ENCODE measurements at places on chromosomes 11 and 22.

DNA sequence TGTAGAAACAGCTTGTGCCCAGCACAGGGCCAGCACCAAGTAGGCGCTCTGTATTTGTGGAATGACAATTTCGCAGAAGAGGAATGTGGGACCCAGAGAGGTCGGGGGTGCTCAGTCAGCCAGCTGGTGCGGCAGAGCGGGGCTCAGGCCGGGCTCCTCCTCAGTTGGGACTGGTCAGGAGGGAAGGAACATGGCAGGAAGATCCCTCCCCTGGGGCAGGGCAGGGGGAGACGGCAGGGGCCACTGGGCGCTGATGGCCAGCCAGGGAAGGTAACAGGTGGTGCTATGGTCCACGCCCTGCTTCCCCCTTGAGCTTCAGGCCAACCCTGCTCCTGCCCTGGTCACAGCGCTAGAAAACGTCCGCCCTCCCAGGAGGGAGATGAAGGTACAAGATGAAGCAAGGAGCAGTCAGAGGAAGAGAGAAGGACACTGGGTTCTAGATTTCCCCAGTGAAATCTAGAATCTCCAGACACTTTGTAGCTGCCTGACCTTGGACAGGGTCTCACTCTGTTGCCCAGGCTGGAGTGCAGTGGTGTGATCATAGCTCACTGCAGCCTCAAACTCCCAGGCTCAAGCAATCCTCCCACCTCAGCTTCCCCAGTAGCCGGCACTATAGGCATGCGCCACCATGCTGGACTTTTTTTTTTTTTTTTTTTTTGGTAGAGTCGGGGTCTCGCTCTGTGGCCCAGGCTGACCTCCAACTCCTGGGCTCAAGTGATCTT lies 13.5 kb upstream of the SPI1 start:
- no peak for DNase-seq

- no peak for DNase-seq
Measured at GRCh38 chr11:14248580-14248981, 110.4 kb downstream of the RRAS2 start.

- DNase-seq: no peak
Measured at GRCh38 chr22:39527481-39527961, 5.0 kb downstream of the RPS19BP1 start.

DNA sequence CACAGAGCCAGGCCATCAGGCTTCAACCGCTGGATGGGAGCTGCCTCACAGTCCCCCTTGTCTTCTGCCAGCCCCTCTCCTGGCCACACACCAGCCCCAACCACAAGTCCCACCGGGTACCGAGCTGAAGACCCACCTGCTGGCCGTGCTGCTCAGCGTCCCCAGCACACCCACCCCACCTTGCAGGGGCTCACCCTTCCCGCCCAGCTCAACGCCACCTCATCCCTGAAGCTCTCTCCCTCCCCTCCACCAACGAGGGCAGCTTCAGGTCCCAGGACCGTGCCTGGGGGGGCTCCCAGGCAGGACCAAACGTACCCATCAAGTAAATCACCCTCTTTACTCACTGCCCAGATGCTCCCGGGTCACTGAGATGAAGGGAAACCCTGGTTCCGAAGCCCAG lies 141.0 kb downstream of the CRYBB2 start:
- DNase-seq: no peak

- no peak for DNase-seq
Measured at GRCh38 chr22:41846268-41846987, 13.5 kb downstream of the SREBF2 start.

DNA sequence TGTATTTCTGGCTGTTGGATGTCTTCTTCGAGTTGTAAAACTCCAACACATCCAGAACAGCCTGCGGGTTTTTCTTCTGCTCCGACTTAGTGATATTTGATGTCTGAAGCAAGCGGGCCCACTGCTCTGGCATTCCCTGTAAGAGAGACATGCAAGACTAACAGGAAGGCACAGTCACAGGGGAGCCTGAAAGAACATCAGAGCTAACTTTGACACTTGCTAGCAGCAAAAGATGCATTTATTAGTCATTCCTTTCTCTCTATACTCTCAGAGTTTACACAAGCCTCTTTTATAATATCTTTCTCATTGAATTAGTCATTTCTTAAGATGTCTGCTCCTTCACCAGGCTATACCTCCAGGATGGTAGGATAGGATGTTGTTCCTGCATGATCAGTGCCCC lies 77.8 kb upstream of the GDPD4 start:
- DNase-seq: no peak
